PC-3 (cell line): ENCODE measurements at places on chromosomes 4 and X. TPM values are rescaled to one million over a fixed set of nuclear protein-coding genes. Genes with fewer than 3 reads are reported as not detected.
A peak's percentile ranks its signal among the peaks of the same experiment; 100 is the strongest.

The HSFX1 gene
- total RNA-seq, result 0.11 TPM in 1 of 2 replicates, not detected in the other

The F8A3 gene
- total RNA-seq, result 0.07 and 2.2 TPM in 2 replicates

The ANK2 gene
- 1.4 and 1.8 TPM in 2 replicates for total RNA-seq

The NR3C2 gene
- 1.2 and 2.8 TPM in 2 replicates for total RNA-seq

The NAP1L2 gene
- total RNA-seq, result 6.7 and 8.6 TPM in 2 replicates

The SH3RF1 gene
- 20.2 and 21.0 TPM in 2 replicates for total RNA-seq

The DDX53 gene
- not detected in 2 replicates for total RNA-seq

GRCh38 chrX:133604801-133605200 lies 189.5 kb upstream of the GPC4 start:
- H3K4me1 ChIP-seq, result peaks cover 6% of the 10 kb centered on the region
- H3K27ac ChIP-seq, result no peak overlapping the region
- no peak overlapping the region for H3K4me3 ChIP-seq
- H3K36me3 ChIP-seq, result no peaks in the 10 kb centered on the region

GRCh38 chr4:20983763-20984575 lies 283.7 kb downstream of the PACRGL start:
- no peak for DNase-seq
- no peak overlapping the region for H3K27ac ChIP-seq
- no peaks in the 10 kb centered on the region for H3K36me3 ChIP-seq
- H3K4me1 ChIP-seq, result no peaks in the 10 kb centered on the region
- peaks cover 80% of the 10 kb centered on the region for H3K27me3 ChIP-seq

DNA sequence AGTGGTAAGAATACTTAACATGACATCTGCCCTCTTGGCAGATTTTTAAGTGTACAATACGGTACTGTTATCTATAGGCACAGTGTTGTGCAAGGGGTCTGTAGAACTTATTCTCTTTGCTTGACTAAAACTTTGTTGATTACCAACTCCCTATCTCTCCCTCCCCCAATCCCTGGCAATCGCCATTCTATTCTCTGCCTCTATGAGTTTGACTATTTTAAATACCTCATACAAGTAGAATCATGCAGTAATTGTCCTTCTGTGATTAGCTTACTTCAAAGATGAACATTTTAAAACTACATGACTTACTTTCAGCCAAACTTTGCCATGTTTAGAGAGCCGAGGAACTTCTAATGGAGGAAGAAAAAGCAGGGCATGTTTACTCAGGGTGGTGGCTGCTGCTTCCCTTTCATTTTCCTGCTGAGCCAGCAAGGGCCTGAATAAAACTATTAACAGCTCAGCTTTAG lies 62.4 kb downstream of the APOO start:
- no peak overlapping the region for H3K27ac ChIP-seq
- no peaks in the 10 kb centered on the region for H3K36me3 ChIP-seq
- no peaks in the 10 kb centered on the region for H3K27me3 ChIP-seq
- no peak for DNase-seq

DNA sequence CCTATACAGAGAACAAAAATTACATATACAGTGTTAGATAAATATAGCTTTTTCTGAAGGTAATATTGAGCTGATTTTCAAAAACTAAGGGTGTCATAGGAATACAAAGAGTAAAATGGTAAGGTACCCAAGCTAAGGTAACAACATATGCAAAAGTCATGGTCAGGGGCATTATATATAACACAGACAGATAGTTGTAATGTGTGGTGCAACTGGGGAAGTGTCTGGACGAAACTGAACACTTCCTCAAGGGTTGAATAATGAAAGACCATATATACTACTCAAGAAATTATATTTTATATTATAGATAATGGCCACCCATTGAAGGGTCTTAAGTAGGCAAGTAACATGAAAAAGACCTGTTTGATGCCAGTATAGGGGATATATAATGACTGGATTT lies 262.1 kb upstream of the CXXC4 start:
- H3K4me3 ChIP-seq, result no peak overlapping the region
- no peaks in the 10 kb centered on the region for H3K36me3 ChIP-seq
- H3K27me3 ChIP-seq, result no peaks in the 10 kb centered on the region
- no peaks in the 10 kb centered on the region for H3K4me1 ChIP-seq
- no peak for DNase-seq
- H3K27ac ChIP-seq, result no peak overlapping the region

DNA sequence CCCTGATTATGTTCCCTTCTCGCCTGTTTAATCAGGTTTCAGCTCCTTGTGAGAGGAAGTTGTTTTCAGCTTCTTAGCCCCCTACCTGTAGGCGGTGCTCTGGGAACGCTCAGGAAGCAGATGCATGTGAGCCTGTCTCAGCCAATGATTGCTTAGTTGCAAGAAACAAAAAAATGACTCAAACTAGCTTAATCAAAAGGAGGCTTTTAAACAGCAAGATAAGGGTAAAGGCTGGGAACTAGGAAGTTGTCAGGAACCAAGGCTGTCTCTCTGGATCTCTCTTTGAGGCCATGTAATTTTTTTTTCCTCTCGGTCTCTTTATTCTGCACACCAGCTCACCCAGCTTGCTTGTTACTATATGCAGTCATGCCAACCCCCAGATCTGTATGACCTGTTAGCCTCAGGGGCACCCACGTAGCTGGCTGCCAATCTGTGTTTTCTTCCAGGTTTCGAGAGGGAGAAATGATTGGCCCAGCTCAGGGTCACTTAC lies 109.1 kb downstream of the PTTG2 start:
- H3K27ac ChIP-seq, result no peak overlapping the region
- H3K36me3 ChIP-seq, result no peaks in the 10 kb centered on the region
- H3K27me3 ChIP-seq, result no peaks in the 10 kb centered on the region
- H3K4me3 ChIP-seq, result no peak overlapping the region
- peaks cover 6% of the 10 kb centered on the region for H3K4me1 ChIP-seq

GRCh38 chr4:163558539-163559044 lies 64.1 kb downstream of the TMA16 start:
- no peak overlapping the region for H3K27ac ChIP-seq
- H3K4me3 ChIP-seq, result no peak overlapping the region
- no peaks in the 10 kb centered on the region for H3K36me3 ChIP-seq
- no peaks in the 10 kb centered on the region for H3K4me1 ChIP-seq
- no peaks in the 10 kb centered on the region for H3K27me3 ChIP-seq
- no peak for DNase-seq

DNA sequence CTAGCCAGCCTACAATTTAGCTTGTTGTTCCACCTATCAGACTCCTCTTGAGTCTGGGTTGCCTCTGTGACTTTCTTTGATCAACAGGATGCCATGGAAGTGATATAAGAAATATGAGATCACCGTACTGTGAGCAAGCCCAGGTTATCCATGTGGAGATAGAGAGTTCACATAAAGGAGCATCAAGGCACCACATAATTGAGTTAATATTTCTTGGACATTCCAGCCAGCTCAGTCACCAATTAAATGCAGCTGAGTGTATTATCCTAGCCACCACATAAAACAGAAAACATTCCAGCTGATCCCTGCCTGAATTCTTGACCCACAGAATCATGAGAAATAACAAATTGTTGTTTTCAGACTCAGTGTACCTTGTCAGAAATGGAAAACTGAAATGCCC lies 253.6 kb downstream of the PPP1R2C start:
- no peaks in the 10 kb centered on the region for H3K36me3 ChIP-seq
- H3K27ac ChIP-seq, result no peak overlapping the region
- H3K27me3 ChIP-seq, result no peaks in the 10 kb centered on the region
- H3K4me1 ChIP-seq, result no peaks in the 10 kb centered on the region

DNA sequence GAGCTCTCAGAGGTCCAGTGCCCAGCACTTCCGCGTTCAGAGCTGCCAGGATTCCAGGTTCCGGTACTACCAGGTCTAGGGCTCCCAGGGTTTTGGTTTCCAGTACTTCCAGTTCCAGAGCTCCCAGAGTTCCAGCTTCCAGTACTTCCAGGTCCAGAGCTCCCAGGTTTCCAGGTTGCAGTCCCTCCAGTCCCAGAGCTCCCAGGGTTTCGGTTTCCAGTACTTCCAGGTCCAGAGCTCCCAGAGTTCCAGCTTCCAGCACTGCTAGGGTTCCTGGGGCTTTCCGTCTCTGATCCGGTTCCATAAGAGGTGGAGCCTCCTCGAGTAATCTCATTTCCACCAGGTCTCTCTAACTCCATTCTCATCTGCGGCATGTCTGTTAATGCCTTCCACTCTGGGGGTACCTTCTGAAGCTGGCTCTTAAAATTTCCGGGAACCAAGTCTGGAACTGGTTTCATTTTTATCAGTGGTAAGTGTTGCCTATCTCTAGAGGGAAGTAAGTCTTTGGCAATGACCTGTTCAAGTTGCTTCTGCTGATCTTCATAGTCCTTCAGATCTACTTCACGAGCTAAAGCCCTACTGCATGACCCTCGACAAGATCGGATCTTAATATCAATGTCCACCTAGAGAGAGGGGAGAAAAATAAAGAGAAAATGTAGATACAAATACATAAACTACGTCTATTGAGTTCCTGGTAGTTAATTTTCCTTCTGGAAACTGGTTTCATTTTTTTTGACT lies 4.1 kb downstream of the FGA start:
- DNase-seq, result no peak
- H3K4me3 ChIP-seq, result no peak overlapping the region
- no peaks in the 10 kb centered on the region for H3K36me3 ChIP-seq
- no peak overlapping the region for H3K27ac ChIP-seq
- no peaks in the 10 kb centered on the region for H3K4me1 ChIP-seq
- no peaks in the 10 kb centered on the region for H3K27me3 ChIP-seq

GRCh38 chrX:24760363-24761000 lies 66.8 kb downstream of the POLA1 start:
- peaks cover 22% of the 10 kb centered on the region; the same call in 1 of the 2 replicates for H3K36me3 ChIP-seq
- no peak overlapping the region for H3K4me3 ChIP-seq
- no peaks in the 10 kb centered on the region for H3K27me3 ChIP-seq
- no peaks in the 10 kb centered on the region for H3K4me1 ChIP-seq
- peak; percentile 3 for DNase-seq
- no peak overlapping the region for H3K27ac ChIP-seq

DNA sequence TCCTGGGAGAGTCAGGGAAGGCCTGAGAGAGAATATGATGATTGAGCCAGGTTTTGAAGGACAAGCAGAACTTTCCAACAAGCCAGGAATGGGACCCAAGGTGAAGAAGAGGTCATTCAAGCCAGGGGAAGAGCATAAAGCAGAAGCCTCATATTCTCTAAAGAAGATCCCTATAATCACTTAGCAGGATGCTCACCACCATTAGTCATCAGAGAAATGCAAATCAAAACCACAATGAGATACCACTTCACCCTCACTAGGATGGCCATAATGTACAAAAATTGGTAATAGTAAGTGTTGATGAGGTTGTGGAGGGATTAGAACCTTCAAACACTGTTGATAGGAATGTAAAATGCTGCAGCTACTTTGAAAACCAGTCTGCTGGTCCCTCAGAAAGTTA lies 20.5 kb upstream of the SUPT20HL1 start:
- no peak overlapping the region for H3K27ac ChIP-seq
- H3K4me3 ChIP-seq, result no peak overlapping the region
- no peaks in the 10 kb centered on the region for H3K27me3 ChIP-seq
- DNase-seq, result no peak
- no peaks in the 10 kb centered on the region for H3K36me3 ChIP-seq
- 0 out of 2 replicates have a peak, but pooled peaks cover 7% of the 10 kb centered on the region for H3K4me1 ChIP-seq

DNA sequence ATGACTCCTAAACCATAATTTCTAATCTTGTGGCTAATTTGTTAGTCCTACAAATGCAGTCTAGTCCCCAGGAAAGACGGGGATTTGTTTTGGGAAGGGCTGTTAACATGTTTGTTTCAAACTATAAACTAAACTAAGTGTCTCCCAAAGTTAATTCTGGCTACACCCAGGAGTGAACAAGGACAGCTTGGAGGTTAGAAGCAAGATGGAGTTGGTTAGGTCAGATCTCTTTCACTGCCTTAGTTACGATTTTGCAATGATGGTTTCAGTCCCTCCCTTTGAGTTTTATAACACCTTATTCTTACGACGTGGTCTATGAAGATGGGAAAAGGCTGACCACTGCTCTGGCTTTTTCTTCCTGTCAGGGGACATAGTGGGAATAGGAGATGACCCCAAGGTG lies 27.0 kb upstream of the IL2 start:
- H3K4me3 ChIP-seq, result no peak overlapping the region
- H3K4me1 ChIP-seq, result peaks cover 10% of the 10 kb centered on the region
- H3K27ac ChIP-seq, result no peak overlapping the region
- DNase-seq, result no peak

GRCh38 chr4:2443956-2444740 lies 24.8 kb upstream of the RNF4 start:
- no peaks in the 10 kb centered on the region for H3K27me3 ChIP-seq
- no peak overlapping the region for H3K27ac ChIP-seq
- H3K4me3 ChIP-seq, result no peak overlapping the region
- no peak for DNase-seq

GRCh38 chr4:93825551-93826216 lies 2.9 kb upstream of the ATOH1 start:
- no peaks in the 10 kb centered on the region for H3K36me3 ChIP-seq
- no peak overlapping the region for H3K27ac ChIP-seq
- H3K27me3 ChIP-seq, result peaks cover 62% of the 10 kb centered on the region
- no peaks in the 10 kb centered on the region for H3K4me1 ChIP-seq
- DNase-seq, result no peak
